Head of caudate nucleus (tissue), 42 donors: ENCODE measurements at places on chromosomes 11 and 22.

DNA sequence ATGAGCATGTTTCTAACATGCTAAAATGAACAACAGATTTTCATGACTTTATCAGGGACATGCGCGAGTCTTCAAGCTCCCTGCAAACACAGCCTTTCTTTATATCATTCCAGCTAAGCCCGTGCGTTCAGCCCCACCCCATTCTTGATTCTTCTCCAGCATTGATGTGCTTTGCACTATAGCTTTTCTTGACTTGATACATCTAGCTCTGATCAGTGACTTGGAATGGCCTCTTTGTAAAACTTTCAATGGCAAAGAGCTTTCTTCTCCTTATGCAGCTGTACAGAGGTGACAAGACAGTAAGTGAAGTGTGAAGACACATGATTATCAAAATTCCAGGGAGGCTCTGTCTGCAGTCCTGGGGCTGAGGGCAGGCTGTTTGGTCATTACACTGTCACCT is 561.0 kb downstream of the OPCML start:
- no peak for DNase-seq

DNA sequence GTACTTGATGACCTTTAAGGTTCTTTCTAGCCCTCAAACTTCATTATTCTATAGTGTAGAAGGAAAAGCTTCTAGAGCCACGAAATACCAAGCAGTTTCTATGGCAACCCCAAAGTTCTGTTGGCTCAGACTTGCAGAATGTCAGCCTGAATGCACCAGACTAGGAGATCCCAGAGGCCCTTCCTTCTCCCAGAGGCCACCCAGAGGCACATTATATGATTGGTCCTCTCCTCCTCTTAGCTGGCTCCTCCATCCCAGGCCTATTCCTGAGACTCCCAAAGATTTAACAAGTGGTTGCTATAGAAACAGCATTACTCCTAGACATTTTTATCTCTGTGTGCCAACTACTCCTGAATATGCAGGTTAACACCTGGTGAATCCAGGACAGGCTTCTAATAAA is 69.2 kb upstream of the CCDC90B start:
- DNase-seq = no peak

DNA sequence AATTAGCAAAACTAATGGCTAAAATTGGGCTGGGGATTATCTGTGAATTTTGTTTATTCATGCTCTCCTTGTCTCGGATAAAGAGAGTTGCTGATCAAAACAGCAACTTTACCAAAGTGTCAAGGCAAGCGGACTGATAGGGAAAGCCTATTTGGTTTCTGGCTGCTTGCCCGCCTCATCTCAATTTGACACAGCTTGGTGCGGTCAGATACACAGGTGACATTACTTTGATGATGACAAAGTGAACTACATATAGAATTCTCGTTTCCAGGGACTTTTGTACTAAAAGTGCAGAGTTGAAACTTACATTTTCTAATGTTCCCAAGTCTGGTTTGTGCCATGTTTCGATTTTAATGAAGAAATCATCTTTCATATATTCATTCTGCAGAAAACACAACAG is 22.8 kb downstream of the PITPNB start:
- DNase-seq = no peak

- DNase-seq = peak; percentile 62
Observed at GRCh38 chr11:1827095-1827813, 7.5 kb upstream of the SYT8 start.

DNA sequence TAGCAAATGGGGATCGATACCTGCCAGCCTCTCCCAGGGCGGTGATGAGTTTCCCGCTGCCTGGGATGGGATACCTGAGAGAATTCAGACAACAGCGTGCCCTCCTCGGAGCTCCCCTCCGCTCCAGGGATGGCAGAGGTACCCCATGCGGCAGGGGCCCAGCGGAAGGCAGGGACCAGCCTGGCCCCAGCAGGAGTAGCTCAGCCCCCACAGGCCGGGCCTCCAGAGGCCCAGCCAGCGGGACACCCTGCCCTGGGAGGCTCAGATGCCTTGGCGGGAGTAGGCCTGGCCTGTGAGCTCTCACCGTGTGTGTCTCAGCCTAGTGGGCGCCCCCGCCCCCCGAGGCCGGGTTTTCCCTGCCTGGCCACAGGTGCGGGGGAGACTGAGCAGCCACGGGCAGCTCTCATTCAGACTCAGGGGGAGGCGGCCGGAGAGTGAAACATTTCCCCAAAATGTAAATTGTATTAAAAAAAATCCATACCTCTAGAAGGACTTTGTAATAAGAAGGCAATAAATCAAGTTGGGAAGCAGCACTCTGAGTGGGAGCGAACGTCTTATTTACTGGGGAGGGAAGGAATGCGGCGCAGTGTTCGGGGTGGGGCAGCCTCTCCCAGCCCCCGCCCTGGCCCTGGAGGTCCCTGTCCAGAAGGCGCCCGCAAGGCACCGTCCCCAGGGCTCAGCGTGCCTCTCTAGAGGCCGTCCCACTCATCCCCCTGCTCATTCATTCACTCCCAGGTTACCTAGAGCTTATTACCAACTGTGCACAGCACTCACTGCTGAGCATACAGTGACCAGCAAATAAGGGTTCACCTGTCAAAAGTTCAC is 888.0 kb downstream of the BRD1 start:
- DNase-seq = no peak

DNA sequence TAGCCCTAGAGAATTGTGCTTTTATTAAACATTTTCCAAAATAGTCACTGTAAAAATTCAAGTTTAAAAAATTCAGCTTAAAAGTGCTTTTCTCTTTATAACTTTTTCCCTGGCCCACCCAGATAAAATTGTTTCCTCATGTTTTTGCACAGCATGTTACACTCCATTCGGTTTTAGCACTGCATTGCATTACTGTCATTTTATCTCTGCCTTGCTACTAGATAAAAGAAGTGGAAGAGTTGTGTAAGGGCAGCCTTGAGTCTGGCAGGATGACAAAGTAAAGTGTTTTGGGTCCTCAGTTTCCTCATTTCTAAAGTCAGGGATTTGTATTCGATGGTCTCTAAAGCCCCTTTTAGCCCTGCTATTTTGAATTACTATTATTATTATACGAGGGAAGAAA is 99.8 kb downstream of the ATM start:
- DNase-seq = no peak

GRCh38 chr11:125166764-125167291 is 2.3 kb downstream of the PKNOX2 start:
- no peak for DNase-seq

GRCh38 chr11:95796501-95796900 is 6.2 kb downstream of the CEP57 start:
- DNase-seq = no peak

GRCh38 chr11:108224911-108225786 is 2.3 kb downstream of the ATM start:
- DNase-seq = no peak

DNA sequence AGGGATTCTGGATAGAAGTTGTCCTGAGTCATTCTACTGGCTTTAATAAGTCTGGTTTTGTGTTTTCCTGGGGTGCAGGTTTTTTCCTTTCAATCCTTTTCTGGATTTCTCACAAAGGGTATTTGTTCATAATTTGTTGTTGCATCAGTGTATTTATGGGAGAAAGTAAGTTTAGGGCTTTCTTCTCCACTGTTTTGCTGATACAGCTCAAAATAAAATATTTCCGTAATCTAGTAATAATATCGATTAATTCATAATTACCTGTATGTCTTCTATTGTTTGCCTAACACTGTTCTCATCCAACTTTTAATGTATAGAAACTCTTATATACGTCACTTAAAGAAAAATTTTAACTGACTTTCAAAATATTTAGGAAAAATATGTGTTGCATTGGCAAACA is 728.2 kb downstream of the LUZP2 start:
- DNase-seq = no peak

DNA sequence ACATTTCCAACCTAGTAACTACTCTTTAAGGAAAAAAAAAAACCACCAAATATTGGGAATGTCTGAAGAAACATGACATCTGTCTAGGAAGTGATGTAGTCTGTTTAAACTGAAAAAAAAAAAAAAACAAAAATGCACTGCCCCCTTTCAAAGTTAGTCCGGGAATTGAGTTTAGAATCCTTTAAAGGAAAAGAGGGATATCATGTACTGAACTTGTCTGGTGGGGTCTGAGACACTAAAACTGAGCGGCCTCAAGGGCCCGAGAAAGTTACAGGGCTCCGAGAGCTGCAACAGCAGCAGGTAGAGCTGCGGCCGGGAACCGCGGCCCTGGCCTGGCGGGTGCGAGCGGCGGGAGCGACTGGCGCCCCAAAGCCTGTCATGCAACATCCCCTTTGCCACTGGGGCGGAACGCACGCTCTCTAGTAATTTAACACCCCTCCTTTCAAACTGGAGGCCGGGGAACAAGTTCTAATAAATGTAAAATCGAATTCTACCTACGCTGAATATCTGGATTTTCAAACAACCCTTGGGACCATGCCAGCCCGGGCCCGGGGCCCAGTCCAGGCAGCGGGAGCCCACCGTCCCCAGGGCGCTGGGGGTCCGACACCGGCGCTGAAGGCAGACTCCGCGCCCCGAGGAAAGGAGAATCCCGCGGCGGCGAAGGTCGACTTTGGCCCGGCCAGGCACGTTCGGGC is 736 bp downstream of the RDX start:
- peak; percentile 66 for DNase-seq

- no peak for DNase-seq
Observed at GRCh38 chr11:135019899-135020298, 607.9 kb upstream of the B3GAT1 start.

GRCh38 chr11:132782102-132782501 is 750.2 kb downstream of the OPCML start:
- no peak for DNase-seq

DNA sequence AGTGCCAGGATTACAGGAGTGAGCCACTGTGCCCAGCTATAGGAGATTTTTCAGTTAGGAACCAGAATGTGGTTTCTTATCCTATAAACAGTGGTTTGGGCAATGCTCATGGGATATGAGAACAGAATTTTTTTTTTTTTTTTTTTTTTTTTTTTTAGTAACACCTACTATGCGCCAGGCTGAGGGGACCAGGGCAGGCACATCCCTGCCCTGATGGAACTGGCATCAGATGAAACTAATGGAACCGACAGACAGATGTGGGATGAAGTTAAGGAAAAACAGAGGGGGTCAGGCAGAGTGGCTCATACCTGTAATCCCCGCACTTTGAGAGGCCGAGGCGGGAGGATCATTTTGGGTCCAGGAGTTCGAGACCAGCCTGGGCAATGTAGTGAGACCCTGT is 4.9 kb downstream of the SEC14L4 start:
- DNase-seq = no peak

DNA sequence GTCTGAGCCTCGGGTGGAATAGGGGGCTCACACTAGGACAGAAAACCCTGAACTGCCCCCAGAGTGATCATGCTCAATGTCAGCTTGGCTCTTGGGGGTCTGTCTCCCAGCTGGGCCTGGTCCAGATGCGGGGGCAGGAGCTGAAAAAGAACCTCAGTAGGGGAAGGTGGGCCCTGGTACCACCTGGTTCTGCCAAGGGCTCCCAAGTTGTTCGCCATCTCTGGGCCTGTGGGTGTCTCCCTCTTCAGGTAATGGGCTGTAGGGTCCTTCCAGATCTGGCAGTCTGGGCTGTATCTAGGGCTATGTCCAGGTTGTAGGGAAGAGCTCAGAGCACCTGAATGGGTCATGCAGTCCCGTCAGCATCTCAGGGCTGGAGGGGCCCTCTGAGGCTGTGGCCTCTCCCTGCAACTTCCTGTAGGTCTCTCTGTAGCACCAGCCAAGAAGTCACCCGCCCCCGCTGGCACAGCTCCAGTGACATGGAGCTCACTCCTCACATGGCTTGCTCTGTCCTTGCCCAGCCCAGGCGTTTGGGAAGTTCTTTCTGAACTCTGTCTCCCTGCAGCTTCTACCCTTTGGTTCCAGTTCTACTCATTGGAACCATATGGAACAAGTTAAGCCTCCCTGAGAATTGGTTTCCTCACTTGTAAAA is 33.0 kb upstream of the SOX10 start:
- DNase-seq = peak; percentile 91

DNA sequence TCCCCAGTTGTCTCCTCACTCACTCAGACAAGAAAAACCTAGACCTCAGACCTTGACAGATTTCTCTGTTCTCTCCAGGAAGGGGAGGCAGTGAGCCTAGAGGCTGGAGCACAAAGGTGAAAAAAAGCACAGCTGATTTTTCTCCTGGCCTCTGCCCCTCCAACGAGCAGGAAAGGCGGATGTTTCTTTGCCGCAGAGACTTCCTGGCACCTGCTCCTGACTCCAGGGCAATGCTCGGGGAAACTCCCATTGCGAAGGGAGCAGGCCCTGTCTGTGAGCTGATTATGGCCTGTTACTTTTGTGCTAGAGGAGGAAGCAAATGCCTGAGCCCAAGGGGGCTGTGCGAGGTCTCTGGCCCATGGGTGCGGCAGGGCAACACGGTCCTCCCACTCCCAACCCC is 25.4 kb downstream of the MS4A10 start:
- DNase-seq = no peak

DNA sequence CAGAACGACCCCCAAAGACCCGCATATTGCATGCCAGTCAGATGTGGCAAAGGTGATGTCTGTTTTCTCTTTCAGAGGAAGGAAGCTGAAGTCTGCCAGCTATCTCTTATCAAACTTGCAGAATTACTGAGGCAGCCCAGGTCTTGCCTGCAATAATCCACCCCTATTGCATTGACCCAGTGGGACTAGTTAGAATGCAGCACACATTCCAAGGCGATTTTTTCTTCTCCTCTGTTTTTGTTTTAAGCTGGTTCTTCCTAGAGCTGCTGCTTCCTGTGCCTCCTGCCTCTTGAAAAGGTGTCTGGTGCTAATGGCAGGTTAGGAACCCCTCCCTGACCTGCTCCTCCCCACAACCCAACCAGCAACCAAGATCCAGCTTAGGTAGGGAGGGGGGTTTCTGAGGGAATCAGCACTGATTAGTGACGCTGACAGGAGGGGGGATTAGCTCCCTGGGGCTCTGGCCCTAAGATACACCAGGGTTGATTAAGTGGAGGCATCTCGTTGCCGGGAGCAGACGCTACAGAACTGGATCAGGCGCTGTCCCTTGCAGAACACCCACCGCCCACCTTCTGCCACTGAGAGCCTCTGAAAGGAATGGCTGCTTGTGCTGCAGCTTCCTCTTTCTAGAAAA is 2.8 kb downstream of the NTM start:
- peak; percentile 20 for DNase-seq

- no peak for DNase-seq
Observed at GRCh38 chr11:18144243-18144642, 11.9 kb downstream of the MRGPRX3 start.

- peak; percentile 7 for DNase-seq
Observed at GRCh38 chr11:100004541-100004940, 682.5 kb upstream of the ARHGAP42 start.

- DNase-seq = peak; percentile 46
Observed at GRCh38 chr11:94134651-94135512, 6.2 kb downstream of the PANX1 start.

DNA sequence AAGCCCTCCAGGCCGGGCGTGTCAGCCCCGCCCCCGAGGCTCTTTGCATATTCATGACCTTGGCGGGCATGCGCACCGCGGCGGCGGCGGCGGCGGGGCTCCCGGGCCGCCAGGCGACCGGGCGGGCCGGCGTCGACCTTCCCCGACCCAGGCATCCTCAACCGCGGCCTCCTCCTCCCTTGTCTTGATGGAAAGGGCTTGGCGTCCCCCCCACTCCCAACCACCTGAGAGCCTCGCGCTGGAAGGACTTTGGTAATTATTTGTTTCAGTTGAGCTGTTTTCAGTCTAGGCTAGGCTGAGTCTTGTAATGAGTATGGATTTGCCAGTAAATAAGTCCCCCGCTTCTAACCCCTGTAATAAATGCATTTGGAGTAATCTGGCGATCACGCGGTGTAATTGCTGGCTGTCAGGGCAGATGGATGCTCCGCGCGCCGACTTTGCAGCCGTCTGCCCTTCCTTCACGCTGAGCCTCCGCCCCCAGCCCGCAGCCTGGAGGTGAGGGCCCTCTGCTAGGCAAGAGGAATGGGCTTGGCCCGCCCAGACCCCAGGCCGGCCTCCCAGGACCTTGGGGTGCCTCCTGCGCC is 25.2 kb downstream of the FLRT1 start:
- peak; percentile 82 for DNase-seq
